ENCODE measurements at places on chromosomes 7 and 10.

DNA sequence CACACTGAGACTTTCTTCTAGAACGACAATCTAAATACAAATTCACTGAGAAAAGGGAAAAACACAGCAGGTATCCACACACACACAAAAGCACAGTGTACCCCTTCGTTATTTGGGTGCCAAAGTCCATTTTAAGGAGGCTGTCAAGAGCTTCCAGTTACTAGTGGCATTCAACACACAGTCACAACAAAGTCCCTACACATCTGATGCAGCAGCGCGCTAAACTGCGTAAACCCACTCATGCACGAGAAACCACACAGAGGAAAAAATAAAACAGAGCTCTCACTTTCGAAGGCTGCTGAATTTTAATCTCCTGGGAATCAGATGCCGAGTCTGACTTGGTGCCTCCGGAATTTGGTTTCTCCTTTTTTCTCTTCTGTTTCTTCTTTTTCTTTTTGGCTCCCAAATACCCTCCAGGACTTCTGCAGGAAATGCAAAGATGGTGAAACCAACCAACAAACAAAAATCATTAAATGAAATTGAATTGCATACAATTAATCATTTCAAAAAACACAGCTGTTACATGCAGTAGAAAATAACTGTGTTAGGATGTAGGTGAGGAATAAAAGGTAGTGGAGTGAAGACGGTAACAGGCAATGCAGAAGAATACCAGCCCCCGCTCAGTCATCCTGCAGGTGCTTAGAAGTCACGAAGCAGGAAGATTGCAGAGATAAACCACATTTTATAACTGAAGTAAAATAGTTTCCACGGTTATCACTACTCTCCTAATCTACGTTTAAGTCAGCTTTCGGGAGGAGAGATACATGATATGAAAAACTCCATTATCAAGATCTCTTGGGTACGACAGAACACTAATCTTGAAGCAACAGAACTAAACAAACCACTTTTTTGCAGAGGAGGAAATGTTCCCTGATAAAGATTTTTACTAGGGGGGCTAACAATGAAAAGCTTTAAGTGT lies 27.1 kb downstream of the NMT2 start:
- DNase-seq = no peak

- DNase-seq = no peak
Measured at GRCh38 chr7:100946766-100947365, 2.5 kb upstream of the MUC3A start.

- DNase-seq = no peak
Measured at GRCh38 chr10:7157091-7157490, 253.7 kb downstream of the SFMBT2 start.

DNA sequence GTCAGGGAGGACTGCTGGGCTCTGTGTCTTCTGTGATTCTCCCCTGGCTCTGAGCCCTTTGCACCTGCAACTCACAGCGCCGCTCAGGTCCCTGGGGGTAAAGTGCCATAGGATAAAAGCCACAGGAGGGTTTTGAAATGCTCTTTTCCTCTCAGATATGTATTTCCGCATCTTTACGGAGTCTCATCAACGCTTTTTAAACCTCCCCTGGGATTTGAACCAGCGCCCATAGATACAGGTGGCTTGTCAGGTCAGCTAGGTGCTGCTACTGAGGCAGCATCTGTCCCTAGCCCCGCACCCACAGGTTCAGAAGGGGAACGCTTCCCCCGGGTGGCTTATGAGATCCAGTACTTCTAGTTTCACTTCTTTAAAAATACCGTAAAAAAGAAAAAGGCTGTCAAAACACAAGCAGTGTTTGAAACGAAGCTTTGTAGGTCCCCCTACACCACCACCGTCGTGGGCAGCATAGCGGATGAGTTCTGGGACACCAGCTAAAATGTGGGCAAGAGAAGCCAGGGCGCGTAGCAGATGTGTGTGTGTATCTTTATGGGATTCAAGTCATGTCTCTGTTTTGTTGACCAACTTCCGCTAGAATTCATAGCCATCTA lies 173.5 kb downstream of the CUX1 start:
- DNase-seq = no peak

GRCh38 chr7:74417419-74417971 lies 36.2 kb upstream of the GTF2IRD1 start:
- peak; percentile 75 for DNase-seq

- DNase-seq = no peak
Measured at GRCh38 chr10:119373294-119374102, 166.1 kb downstream of the GRK5 start.

GRCh38 chr10:100345570-100346330 lies 1.3 kb upstream of the SCD start:
- peak; percentile 74 for DNase-seq

DNA sequence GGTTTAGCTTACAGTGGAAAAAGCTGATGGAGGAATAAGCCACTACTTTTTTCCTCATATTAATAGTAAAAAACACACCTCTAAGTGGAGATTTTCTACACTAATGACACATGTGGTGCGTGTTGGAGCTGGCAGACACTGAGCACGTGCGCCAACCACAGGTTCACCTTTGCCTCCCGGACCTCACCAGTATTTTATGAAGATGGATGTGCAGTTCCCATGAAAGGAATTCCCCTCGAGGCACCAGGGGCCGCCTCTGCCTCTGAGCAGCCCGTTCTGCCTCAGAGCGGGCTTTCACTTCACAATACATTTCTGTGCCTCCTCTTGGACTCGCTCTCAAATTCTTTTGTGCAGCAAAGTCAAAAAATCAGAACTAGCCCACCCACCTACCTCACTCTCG lies 477.5 kb upstream of the ADARB2 start:
- no peak for DNase-seq

Data from GM23248 (cell line).